ENCODE measurements at places on chromosomes 1 and 21.
A peak's percentile ranks its signal among the peaks of the same experiment; 100 is the strongest.

DNA sequence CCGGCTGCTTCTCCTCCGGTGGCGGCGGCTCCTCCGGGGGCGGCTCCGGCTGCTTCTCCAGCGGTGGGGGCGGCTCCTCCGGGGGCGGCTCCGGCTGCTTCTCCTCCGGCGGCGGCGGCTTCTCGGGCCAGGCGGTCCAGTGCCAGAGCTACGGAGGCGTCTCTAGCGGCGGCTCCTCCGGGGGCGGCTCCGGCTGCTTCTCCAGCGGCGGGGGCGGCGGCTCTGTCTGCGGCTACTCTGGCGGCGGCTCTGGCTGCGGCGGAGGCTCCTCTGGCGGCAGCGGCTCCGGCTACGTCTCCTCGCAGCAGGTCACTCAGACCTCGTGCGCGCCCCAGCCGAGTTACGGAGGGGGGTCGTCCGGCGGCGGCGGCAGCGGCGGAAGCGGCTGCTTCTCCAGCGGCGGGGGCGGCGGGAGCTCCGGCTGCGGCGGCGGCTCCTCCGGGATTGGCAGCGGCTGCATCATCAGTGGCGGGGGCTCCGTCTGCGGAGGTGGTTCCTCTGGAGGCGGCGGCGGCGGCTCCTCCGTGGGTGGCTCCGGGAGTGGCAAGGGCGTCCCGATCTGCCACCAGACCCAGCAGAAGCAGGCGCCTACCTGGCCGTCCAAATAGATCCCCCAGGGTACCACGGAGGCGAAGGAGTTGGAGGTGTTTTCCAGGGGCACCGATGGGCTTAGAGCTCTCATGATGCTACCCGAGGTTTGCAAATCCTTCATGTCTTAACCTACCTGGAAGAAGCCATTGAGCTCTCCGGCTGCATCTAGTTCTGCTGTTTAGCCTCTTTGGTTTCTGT lies 2.0 kb downstream of the LORICRIN start:
- no peak for DNase-seq

GRCh38 chr1:228845101-228845500 lies 109.8 kb downstream of the RHOU start:
- no peak for DNase-seq

GRCh38 chr1:175572932-175573868 lies 170.2 kb downstream of the TNR start:
- DNase-seq = no peak

DNA sequence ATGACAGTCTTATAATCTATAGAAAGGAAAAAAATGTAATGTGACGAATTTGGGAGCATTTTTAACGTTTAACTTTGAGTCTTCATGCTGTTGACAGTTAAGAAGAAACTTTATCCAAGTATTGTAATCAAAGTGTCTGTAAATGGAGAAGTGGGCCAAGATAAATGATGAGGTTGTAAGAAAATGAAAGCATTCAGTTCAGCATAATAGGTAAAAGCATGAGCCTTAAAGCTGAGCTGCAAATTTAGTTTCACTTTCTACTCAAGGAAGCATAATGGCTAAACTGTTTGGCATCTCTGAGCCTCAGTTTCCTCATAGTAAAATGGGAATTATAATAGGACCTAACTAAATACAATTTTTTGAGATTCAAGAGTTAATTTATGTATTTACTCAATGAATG lies 1554.8 kb downstream of the KCNT2 start:
- no peak for DNase-seq

DNA sequence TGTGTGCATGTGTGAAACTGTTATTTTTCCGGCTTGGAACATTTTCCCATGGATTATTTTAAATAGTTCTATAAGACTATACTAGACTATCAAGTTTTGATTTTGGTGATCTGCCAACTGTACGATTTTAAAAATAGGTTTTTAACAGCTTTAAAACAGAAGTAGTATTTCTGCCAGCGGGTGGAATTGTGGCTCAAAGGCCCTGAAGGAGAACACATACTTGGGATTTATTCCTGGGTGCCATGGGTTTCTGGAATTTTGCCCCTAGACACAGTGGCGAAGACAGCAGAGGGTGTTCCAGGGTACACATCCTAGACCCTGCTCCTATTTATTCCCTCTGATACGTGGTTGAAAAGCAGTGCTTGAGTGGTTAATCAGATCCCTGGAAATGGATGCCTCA lies 81.7 kb upstream of the IPO9 start:
- no peak for DNase-seq

DNA sequence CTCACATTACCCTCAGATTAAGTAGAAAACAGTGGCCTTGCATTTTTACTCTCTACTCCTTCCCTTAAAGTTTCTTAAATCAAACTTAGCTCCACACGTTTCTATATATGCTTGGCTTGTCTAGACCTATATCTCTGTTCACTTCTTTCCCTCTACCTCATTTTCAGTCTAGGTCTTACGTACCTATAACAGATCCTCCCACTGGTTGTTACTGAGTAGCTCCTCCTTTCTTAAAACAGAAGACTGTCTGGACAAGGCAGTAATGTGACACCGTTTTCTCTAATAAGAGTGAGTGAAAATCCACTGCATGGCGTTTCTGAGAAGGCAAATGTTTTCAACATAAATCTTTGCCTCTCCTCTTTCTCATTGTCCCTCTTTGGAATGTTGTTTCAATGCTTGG lies 211.7 kb upstream of the POGK start:
- no peak for DNase-seq

DNA sequence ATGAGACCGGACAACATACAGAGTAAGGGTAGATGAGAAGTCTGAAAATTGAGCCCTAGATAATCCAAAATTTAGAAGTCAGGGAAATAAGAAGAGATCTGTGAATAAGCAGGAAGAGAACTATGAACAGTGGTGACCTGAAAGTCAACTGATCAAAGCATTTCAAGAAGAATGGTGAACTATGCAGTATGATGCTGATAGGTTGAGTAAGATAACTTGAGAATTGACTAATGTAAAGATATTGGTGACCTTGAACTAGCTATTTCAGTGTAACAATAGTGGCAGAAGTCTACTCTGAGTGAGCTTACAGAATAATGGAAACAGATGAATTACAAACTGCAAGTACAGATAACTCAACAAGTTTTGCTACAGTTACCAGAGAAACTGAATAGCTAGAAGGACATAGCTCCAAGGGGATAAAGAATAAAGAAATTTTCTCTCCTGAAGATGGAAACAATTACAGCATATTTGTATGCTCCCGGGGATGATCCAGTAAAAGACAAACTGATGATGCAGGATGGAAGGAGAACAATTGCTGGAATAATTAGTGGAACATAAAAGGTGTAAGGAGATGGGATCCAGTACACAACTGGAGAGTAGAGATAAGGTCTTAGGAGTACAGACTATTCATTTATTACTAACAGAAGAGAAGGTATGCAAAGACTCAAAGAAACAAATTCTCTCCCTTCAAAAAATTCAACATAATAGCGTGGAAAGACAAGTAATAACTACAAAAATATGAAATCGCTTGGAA lies 10.9 kb downstream of the NRDC start:
- DNase-seq = no peak

DNA sequence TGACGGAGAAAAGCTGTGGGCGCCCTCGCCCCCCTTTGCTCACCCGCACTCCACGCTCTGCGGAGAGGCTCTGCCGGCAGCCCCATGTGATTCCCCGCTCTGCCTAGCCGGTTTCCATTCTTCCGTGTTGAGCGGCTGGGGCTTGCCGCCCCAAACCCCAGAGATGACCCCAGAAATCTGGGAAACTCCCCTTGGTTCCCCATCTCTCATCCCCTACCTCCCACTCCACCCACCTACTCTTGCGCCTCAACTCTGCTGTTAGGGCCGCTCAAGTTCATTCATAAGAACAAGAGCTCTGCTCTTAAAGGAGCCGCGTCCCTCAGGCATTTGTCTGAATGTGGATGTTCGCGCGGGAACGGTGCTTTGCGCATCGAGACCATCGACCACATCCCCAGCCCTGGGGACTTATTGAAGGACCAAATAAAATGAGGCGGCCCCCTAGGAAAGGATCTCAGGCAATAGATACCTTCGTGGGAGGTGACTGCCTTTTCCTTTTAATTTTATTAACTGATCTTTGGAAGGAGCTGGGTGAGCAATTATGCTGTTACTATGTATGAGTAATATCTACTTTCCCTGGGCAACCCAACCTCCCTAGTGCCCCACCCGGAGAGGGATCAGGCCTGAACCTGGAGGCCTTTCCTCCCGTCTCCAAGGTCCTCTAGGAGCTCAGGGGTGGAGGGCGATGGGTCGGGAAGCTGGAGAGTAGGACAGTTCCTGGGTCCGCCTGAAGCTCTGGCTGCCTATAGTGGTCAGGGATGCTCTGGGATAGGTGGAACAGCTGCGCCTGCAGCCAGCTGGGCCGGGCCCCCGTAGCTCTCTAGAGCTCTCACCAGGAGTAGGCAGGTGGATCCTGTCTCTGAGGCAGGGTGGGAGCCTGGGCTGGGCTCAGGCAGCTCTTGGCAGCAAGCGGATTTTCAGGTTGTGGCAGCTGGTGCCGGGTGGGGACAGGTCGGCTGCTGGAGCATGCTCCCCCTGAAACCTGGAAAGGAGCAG lies 898 bp downstream of the MFSD2A start:
- no peak for DNase-seq

GRCh38 chr1:1426496-1427105 lies 5.5 kb upstream of the ANKRD65 start:
- DNase-seq = no peak

- no peak for DNase-seq
Observed at GRCh38 chr1:9167638-9168037, 38.7 kb upstream of the GPR157 start.

- no peak for DNase-seq
Observed at GRCh38 chr1:59194621-59195020, 102.3 kb upstream of the FGGY start.

DNA sequence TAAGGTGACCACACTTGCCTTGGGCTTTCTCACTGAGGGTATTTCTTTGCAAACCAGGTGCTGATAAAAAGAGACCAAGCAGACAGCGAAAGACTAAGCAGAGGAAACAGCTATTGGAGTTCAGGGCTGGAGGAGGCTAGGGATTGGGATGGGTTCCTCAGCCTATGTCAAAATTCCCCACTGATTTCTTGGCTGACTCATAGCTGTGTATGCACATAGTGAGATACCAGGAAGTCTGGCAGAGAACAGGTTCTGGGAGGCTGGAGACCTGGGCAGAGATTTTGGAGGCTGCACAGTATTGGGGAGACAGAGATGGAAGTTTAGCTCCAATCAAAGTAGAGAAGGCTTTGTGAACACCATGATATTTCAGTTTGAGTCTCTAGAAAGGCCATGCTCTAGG lies 25.3 kb downstream of the YARS1 start:
- no peak for DNase-seq

DNA sequence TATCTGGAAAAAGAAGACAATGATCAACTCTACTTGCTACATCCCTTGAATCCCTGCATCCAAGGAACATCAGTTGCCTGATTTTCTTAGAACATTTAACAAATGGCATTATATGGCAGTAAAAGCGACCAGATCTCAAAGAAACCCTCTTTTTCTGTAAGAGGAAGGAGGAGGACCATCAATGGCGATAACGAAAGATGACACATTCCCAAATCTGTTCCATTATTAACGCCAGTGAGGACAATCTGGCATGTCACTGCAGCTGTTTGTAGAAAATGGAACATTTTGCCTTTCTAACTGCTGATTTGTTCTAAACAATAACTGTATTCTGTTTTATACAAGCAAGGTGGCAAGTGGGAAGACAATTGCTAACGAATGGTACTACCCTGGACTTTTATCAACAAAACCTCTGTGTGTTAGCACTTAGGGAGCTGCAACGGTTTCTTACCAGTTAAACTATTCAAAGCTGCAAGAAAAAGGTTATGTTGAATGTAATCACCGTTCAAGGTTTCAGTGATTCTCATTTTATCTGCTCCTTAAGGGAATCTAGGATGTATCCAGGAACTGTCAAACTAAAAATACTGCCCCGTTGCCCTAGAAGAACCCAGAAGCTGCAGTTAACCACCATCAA lies 251.9 kb downstream of the SDCCAG8 start:
- no peak for DNase-seq

- DNase-seq = no peak
Observed at GRCh38 chr21:45192332-45192731, 95.4 kb downstream of the POFUT2 start.

DNA sequence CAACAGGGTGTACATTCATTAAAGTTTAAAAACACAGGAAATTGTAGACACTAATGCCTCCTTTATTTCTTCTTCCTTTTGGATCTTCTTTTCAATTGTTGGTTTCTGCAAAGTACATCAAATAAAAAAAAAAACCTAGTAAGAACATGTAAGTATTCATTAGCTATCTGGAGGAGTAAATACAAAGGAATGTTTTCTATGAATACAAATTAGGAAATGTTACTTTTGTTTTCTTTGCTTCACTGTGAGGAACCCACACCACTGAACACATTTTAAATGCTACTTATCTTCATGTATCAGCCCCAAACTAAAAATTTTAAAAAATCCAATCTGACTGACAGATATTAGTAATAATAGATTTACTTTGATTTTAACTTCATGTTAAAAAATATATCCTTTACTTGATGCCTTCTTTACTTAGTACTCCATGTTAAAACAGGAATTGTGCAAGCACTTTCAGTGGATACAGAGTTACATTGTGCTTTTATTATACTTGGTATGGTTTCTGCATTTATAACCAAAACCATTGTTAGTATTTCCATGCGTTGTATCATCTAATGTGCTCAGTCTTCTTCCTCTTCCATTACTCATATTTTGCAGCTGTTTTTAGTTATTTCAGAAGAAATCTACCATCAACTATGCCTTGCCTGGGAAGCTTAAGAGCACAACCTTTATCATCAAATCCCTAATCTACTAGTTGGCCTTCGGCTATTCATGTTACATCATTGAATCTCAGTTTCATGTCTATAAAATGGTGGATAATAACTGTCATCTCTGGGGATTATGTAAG lies 236.9 kb upstream of the DPYD start:
- peak; percentile 59 for DNase-seq

DNA sequence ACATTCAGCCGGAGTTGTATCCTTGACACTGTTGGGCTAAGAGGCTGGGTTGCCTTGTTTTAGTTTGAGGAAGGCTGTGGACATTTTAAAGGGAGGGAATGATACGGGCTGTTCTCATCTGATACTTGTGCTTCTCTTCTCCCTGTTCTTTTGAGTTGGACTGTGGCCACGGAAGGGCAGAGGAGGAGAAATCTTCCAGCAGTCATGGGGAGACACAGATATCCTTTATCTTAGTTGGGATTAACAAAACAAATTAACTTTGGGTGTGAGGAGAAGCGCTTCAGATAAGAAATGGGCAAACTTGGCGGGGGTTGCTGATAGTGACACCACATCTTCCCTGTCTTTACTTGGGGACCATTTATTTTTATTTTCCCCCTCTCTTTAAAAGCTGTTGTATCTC lies 138.8 kb downstream of the ROR1 start:
- no peak for DNase-seq

DNA sequence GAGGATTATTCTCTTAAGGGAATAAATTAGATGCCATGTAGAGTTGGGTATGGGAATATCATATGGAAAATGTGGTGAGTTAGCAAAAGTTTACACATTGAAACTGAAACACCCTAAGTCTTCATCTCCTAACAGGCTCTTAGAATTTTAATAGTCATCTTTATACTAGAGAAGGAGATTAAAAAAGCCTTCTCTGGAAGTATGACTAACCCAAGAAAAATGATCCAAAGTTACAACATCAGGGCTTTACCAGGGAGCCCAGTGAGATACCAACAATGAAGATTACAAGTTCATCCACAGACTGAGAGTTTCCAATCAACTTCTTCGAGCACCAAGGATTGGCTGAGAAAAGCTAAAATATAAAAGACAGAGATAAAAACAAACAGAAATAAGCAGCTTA lies 70.0 kb upstream of the KIAA0040 start:
- DNase-seq = no peak

- DNase-seq = no peak
Observed at GRCh38 chr1:25468033-25468432, 37.3 kb downstream of the MACO1 start.

Measured in AG09309 (cell line).